Nucleus accumbens (tissue), 56 donors: ENCODE measurements at places on chromosomes 11 and 22.

DNA sequence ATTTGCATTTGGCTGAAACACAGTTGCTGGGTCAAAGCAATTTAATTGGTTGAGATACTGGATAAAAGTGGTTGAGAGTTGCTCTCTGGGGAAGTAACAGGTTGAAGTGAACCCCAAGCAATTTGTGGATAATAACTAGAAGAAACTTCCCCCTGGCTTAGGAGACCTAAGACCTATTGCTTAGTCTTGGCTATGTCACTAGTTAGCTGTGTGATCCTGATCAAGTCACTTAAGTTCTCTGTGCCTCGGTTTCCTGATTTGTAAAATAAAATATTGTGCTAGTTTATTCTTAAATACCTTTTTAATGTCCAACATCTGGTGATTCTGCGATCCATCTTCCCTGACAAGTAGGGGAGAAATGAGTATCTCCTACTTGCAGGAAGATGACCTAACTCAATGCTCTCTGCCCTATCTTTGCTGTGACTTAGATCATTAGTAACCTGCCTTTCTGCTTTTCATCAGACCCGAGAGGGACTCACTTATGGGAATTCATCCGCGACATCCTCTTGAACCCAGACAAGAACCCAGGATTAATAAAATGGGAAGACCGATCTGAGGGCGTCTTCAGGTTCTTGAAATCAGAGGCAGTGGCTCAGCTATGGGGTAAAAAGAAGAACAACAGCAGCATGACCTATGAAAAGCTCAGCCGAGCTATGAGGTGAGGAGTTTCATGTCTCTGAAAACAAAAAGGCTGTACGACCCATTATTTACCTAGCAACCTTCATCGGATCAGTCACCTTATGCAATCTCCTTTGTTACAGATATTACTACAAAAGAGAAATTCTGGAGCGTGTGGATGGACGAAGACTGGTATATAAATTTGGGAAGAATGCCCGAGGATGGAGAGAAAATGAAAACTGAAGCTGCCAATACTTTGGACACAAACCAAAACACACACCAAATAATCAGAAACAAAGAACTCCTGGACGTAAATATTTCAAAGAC is 37.5 kb downstream of the EHF start:
- DNase-seq = no peak

DNA sequence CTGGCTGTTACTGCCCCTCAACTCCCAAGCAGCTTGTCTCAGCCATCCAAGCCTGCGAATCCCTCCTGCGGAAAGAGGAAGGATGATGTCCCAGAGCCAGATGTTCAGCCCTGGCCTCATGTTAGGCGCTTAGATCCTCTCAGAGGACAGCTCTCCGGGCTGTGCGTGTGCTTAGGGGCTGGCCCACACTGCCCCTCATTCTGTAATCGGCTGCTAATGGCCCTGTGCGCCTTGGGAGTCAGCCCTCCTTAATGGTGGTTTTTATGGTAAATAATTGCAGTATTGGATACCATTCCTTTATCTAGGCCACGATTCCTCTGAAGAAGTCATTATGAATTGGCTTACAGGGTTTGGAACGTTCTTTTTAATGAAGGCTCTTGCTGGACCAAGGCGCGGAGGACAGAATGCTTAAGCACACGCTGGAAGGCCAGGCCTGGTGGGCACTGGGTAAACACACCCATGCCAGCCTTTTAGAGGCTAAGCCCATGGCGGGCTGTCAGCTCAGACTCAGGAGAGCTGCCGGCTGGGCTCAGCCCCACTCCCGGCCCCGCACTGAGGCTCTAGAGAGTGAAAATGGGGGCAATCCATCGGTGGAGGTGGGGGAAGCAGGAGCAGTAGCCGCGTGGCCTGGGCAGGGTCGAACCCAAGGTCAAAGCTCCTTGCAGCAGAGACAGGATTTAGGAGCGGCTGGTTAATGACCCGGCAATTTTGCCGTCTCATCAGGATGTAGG is 1157.5 kb downstream of the BRD1 start:
- DNase-seq = no peak

DNA sequence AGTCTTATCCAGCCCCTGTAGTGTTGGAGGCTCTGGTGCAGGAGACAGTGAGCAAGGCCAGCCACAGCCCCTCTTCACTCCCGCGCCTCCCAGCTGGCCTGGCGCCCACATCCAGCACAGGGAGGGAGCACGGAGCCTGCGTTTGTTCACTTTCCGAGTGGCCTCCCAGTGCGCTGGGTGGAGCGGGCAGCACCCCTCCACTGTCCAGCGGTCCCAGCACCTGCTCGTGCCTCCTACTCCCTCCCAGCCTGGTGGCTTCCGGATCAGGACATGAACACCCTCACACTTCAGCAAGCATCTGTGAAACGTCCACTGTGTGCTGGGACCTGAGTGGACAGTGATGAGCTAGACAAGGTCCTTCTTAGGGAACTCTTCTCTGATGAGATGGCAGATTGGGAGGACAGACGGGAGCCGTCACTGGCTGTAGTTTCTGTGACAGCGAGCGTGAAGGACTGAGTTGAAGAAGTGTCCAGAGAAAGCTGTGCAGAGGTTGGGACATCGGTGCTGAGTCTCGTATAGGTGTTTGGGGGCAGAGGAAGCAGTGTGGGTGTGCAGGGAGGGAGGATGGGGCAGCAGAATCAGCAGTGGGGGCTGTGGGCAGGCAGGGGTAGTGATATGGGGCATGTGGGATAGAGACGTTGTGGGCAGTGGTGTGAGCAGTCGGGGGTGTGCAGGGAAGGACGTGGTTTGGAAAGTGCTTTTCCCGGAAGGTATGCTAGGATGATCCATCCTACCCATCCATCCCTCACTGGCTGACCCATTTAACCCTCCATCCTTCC is 256.8 kb downstream of the TBC1D22A start:
- DNase-seq = no peak

GRCh38 chr22:30266445-30267381 is at the start of gene OSM:
Gene OSM, minus strand, starts transcription at chr22:30266851. Its CDS starts 52 bp downstream, at chr22:30266799.
- DNase-seq = peak; percentile 22

DNA sequence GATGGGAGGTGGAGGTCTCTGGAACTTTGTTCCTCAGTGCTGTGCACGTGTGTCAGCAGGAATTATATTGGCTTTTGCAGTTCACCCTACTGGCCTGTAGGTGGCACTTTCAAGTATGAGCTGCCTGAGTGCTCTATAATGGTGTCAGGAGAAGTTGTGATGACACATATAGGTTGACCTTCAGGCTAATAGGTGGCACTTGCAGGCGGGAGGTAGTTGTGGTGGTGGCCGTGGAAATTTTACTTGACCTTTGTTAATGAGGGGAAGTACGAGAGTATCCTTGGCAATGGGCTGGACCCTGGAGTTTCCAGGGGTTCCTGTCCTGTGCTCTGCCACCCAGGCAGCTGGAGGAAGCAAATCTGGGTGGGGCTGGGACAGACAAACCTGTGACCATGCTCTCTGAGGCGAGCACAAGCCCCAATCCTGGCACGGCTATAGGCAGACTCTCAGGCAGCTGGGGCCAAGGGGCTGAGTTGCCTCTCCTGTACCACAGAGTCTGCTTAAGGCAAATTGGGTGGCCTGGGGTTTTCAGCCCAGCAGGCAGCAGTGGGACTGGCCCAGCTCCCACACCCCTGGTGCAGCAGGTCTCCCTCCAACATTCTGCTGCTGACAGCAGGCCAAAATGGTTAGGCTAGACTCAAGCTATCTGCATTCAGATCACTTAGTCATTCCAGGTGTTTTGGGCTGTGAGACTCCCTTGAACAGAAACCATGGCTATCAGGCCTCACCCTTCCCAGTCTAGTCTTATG is 147.5 kb upstream of the CTSC start:
- DNase-seq = no peak

DNA sequence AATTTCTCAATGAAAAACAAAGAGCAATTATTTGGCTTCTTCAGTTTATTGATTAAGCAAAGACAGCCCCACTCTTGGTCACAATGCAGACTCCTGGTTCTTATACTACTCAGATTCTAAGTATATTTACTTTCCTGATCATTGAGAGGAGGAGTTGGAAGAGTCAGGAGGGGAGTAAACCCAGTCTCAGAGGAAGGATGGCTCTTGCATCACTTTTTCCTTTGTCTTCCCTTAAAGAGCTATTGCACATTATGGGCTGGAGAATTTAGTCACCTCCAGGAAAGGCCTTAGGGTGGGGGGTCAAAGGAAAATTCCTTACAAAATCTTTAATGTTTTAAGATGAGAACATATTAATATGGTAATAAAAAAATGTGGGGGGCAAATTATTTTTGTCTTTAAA is 8.1 kb downstream of the SLC17A6 start:
- no peak for DNase-seq

DNA sequence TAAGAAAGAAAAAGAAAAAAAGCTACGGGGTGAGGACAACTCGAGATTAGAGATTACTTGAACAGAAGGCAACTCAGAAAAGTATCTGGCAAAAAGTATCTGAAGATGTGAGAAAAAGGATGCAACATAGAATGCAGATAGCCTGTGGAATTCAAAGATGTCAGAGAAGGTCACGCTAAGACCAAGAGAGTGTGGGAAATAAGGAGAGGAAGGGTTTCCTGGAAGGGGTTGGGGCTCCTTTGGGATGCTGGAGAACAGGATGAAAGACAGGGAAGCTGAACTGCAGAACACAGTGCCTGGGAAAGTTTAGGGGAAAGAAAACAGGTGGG is 1.2 kb downstream of the GUCY1A2 start:
- no peak for DNase-seq

GRCh38 chr11:126391970-126392632 is 36.6 kb downstream of the ST3GAL4 start:
- peak; percentile 47 for DNase-seq

GRCh38 chr11:1194231-1194976 is 28.5 kb upstream of the MUC5B start:
- no peak for DNase-seq

DNA sequence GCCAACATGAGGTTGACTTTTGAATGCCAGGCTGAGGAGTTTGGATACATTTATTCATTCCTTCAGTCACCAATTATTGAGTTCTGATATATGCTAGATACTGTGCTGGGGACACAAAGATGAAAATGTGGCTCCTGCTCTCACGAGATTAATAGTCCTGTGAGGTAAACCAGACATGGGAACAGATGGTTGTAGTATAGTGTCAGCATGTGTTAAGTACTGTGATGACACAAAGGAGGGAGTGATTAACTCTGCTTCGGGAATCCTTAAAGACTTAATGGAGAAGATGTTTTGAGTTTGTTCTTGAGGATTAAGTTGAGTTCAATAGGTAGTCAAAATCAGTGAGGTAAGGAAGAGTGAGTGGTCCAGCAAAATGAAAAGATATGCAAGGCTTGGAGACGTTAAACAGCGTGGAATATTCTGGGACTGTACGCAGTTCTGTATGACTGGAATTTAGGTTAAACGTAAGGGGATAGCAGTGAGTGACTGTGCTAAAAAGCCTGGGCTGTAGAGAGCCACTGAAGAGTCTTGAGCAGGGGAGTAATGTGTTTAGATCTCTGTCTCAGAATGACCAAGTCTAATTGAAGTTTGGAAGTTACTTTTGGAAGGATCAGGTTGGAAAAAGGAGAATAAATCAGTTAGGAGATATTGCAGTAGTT is 11.8 kb downstream of the RNF121 start:
- no peak for DNase-seq

DNA sequence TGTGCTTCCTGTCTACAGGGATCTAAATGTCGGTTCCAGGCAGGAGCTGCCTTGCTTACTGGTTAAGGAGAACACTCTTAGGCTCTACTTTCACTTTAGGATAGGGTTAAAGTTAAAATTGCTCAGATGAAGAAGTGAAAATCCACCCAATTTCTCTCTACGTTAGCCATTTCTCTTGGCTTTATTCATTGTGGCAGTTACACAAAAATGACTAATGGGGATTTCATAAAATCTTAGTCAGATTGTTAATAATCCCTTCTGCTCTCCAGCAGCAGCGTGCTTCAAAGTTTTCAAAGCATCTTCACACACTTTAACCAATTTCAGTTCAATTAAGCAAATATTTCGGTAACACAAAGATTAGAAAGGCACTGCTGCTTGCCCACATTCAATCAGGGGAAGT is 58.4 kb upstream of the RCN1 start:
- no peak for DNase-seq

DNA sequence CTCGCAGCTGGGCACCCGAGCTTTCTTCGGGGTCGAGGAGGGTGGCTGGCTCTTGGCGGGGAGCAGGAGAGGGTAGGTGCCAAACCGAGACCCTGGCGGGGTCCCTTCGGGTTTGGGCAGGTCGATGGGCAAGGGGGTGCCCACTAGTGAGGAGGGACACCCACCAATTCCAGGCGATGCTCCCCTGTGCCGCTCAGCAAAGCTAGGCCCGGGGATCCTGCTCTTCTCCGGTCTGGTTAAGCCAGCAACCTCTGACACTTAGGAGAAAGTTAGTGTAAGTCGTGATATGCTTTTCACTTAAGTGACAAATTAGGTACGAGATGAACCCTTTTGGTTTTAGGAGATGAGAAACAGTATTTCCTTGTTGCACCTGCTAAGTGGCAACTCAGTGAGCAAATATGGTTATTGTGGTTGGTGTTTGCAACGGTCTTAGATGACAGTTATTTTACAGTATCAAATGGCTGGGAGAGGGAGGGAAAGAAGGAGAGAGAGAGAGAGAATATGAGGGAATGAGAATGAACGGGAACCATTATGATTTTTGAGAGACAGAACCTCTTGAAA is 565 bp downstream of the NUCB2 start:
- DNase-seq = no peak

- no peak for DNase-seq
These were observed 22.7 kb downstream of the IFT27 start for GRCh38 chr22:36753120-36753802.

DNA sequence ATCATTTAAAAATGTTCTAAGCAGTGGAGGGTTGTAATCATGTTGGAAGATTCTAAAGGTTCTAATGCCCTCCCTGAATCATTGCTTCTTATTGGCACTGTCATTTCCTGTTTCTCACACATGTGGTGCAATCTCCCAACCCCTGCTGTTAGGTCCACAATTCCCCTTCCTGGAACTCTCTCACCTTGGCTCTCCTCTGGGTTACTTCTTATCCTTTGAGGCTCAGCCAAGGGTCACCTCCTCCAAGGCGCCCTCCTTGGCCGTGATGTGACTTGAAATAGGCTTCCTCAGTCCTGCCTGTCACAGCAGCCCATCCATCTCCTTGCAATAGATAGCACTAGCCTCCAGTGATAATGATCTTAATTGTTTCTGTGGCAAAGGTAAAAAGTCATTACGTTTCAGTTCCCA is 149.8 kb downstream of the TTC17 start:
- DNase-seq = no peak

DNA sequence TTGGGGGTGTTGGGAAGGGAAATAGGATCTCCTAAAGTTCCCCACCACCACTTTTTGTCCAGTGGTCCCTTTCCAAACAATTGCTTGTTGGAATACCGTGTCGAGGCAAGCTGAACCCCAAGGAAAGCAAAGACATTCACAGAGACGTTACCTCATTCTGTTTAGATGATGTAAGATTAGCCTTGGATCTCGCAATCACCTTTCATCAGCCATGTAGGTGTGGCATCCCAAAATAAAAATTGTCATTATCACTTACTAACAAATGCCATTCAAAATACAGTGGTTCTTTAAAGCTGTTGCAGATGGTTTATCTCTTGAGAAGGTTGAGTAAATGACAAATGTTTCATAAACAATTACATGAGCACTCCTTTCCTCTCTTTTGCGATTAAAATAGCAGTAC is 86.5 kb upstream of the SLC25A18 start:
- DNase-seq = no peak

- DNase-seq = no peak
These were observed 19.4 kb upstream of the PHOX2A start for GRCh38 chr11:72263361-72263760.

- no peak for DNase-seq
These were observed 12.0 kb downstream of the KMT2A start for GRCh38 chr11:118448294-118448693.
